T-helper 1 cell treated with Interleukin-12 subunit alpha and Interleukin-12 subunit beta and Interleukin-4 antibody, amounts not matched to agents 30 ng/mL and 1 ng/mL, for 36 hours (primary cell): ENCODE measurements at places on chromosomes 7 and 10. TPM values are rescaled to one million over a fixed set of nuclear protein-coding genes. Genes with fewer than 3 reads are reported as not detected.

The CALHM3 gene
- 0.20 TPM in 1 of 2 replicates, not detected in the other for total RNA-seq

The MLLT10 gene
- total RNA-seq: 45.5 and 49.1 TPM in 2 replicates

The SHTN1 gene
- 0.10 and 0.15 TPM in 2 replicates for total RNA-seq

The ITGA8 gene
- not detected in 2 replicates for total RNA-seq

The CCDC3 gene
- 0.15 and 0.27 TPM in 2 replicates for total RNA-seq

The ZNF467 gene
- not detected in 2 replicates for total RNA-seq

The SPDYE9 gene
- not detected in 2 replicates for total RNA-seq

The OGDHL gene
- 0.12 TPM in 1 of 2 replicates, not detected in the other for total RNA-seq

The C10orf67 gene
- total RNA-seq: 0.20 TPM in 2 replicates
